ENCODE measurements at places on chromosomes 3 and 15.

DNA sequence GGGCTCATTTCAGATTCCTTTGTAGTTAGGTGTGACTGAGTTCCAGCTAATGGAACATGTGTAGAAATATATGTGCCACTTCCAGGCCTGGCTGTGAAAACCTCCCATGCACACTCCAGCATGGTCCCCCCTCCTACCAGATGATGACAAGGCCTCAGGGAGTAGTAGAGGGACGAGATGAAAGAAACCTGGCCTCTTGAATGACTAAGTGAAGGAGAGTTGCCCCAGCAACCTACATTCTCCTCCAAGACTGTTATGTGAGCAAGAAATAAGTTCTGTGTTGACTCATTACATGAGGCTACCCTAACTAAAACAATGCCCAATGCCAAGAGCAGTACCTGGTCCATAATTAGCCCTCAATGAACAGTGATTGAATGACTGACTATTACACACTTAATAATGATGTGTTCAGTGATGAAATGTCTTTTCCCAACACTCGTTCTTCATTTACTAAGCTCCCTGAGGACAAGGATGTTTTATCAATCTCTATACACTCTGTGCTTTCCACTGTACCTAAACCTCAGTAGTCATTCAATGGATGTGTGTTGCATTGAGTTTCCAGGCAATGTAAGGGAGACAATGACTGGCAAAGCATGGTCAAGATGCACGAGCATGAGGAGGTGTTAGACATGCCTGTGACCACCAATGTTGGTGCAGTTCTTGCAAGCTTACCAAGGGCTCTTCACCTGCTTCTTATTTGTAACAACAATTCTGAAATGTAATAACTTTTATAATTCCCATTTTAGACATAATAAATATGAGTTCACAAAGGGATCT lies 62.0 kb upstream of the BCL6 start:
- DNase-seq, result no peak

GRCh38 chr3:183448369-183449128 lies 20.1 kb upstream of the MCF2L2 start:
- DNase-seq, result no peak

DNA sequence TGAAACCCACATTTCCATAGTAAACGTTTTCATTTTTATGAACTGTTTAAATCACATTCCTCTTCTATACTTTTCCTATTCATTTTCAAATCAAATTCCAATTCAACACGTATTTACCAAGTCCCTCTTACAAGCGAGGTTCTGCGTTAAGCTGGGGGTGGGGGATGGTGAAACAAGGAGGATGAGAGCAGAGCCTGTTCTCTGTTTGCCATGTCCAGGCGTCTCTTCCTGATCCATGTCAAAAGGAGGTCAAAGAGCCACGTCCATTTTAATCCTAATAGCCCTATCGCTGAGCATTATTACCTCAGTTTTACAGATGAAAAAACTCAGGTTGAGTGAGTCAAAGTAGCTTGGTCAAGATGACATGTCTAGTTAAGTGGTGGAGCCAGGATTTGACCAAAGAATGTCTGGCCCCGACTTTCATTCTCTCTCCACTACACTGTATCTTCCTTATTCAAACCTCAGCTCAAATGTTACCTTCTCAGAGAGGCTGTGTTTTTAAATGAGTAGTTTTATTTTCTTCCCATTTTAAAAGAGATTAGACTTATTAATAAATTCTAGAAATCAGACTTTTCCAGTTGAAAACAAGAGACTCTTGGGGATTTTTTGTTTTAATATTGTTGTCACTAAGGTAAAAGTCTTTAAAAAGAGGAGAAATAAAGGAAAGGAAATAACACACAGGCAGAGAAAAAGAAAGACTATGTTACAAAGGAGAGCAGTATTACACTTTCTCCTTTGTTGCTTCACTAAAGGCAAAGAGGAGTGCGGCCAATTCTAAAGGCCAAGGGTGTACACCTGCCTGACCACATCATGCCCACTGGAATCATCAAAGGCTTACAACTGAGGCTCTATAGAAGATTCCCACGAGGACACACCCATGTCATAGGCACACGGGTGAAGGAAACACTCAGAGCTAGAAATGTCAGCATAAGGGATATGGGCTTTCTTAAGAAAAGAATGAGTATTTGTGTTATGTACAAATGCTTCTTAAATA lies 42.4 kb downstream of the MYO5A start:
- DNase-seq, result no peak

GRCh38 chr3:144085964-144086363 lies 114.3 kb downstream of the DIPK2A start:
- DNase-seq, result no peak

- DNase-seq, result no peak
These were observed 186.6 kb upstream of the FEZF2 start for GRCh38 chr3:62559831-62560445.

DNA sequence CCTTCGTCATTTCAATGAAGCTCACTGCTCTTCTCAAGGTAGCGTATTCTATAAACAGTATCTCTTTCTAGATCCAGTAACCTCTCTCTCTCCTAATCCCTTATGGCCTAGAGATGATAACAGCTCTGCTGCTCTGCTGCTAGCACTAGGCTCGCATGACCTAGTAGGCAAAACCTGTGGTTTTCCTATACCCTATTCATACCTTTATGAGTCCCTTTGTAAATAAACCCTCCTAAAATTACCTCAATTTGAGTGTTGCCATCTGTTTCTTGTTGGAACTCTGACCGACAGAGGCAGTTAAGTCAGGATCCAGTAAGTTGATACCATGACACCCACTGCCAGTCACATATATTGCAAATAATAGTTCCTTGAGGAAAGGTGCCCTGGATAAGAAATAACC lies 7.3 kb downstream of the CCDC14 start:
- no peak for DNase-seq

GRCh38 chr3:187359798-187360486 lies 8.2 kb upstream of the RTP4 start:
- DNase-seq, result no peak

- DNase-seq, result no peak
These were observed 84.3 kb upstream of the ARL6 start for GRCh38 chr3:97680210-97680609.

GRCh38 chr15:38042707-38043445 lies 108.4 kb downstream of the TMCO5A start:
- no peak for DNase-seq

- DNase-seq, result no peak
These were observed 67.9 kb downstream of the UNC13C start for GRCh38 chr15:54046093-54046492.

All from activated CD8-positive, alpha-beta memory T cell treated with anti-CD3 and anti-CD28 coated beads for 1 hour (primary cell).